ENCODE measurements at places on chromosomes 5 and 9.

DNA sequence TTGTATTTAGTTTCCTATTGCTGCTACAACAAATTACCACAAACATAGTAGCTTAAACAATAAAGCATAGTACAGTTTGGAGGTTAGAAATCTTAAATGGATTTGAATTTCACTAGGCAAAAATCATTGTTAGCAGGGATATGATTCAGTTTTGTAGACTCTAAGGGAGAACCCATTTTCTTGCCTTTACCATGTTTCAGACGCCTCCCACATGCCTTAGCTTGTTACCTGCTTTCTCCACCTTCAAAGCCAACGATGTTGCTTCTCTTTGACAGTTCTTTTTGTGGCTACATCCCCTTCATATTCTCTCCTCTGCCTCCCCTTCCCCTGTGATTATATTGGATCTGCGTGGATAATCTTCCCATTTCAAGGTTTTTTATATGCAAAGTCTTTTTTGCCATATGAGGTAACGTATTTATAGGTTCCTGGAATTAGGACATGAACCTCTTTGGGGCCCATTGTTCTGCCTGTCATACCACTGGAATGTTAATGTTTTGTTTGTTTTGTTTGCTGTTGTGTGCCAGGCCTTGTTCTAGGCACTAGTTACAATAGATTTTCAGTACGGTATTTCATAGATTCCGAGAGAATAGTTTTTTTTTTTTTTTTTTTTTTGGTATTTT is 54.1 kb downstream of the UHRF2 start:
- no peak for ATAC-seq

GRCh38 chr5:72282878-72283277 is 37.2 kb downstream of the MRPS27 start:
- ATAC-seq: no peak

GRCh38 chr9:93329629-93330280 is 121.7 kb upstream of the FAM120A start:
- no peak for ATAC-seq

- peak; percentile 62 for ATAC-seq
Observed at GRCh38 chr9:73995836-73996235, 501.3 kb upstream of the RORB start.

- no peak for ATAC-seq
Observed at GRCh38 chr5:111472579-111472978, 39.8 kb downstream of the STARD4 start.

DNA sequence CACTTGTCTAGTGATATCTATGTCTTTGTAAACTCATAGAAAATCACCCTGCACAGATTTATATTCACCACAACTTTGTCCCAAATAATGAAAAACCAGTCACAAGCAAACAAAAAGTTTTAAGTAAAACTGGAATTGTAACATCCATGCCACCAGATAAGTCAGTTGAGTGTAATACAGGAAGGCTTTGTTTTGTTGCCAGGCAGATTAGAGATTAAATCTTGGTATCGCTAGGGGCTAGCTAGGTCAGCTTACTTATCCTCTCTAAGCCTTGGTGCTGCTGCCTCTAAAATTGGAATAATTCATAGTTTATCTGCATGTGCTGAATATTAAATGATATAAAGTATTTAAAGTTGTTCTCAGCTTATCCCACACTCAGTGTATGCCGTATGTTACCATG is 1062.5 kb downstream of the CDH9 start:
- ATAC-seq: no peak

DNA sequence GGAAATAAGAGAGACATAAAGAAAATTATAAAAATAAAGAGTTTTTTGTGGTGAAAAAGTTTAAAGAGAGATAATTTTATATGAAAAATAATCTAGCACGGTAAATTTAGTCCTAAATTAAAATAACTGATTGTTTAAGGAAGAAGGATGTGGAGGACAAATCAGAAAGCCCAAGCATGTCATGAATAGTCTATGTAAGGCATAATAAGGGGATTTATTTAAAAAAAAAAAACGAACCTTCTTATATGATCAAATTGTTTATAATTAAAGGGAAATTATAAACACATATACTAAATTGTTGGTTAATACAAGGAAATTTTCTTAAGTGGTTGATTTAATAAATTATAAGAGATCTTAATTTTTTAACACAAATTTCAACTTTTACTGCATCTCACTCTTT is 551.8 kb upstream of the TYRP1 start:
- ATAC-seq: no peak

DNA sequence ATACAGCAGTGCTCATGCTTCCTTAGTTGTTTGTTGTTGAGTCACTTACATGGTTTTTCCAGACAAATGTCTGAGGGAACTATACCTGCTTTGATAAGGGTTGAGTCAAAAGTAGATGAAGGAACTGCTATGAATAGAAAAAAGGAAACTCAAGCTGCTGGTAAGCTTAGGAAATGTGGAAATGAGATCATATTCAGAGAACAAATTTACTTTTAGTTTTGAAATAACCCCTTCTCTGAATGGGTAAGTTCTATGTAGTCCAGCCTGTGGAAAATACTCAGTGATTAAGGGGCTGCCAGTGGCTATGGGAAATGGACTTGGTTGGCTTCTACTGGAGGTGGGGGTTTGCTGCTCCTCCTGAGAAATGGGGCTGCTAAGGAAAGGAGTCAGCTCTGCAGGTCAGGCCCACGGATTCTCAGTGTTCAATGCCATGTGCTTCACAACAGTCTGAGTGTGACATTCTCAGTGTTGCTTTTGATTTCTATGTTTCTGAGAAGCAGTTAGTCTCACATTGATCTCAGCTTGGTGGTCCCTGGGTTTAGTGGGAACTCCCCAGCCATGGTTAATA is 47.7 kb upstream of the GLRX start:
- peak; percentile 37 for ATAC-seq

GRCh38 chr5:126619781-126620180 is 19.0 kb downstream of the PHAX start:
- no peak for ATAC-seq

DNA sequence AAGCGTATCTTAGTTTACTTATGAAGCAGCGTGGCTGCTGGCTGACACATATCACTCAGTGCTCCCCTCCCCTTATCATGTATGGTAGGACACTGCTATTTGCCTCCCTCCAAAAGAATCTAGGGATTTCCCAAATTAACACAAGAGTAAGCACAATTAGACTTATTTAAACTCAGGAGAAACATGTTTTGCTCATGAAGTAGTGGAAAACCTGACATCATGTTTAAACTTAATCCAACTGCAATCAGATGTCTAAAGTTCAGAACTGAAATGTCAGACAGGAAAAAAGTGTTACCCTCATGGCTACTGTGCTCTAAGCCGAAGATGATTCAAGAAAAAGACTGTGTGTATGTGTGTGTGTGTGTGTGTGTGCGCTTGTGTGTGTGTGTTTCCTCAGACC is 324.1 kb upstream of the TNC start:
- no peak for ATAC-seq
